GM04503 (cell line): ENCODE measurements at places on chromosomes 1 and 21.
A peak's percentile ranks its signal among the peaks of the same experiment; 100 is the strongest.

DNA sequence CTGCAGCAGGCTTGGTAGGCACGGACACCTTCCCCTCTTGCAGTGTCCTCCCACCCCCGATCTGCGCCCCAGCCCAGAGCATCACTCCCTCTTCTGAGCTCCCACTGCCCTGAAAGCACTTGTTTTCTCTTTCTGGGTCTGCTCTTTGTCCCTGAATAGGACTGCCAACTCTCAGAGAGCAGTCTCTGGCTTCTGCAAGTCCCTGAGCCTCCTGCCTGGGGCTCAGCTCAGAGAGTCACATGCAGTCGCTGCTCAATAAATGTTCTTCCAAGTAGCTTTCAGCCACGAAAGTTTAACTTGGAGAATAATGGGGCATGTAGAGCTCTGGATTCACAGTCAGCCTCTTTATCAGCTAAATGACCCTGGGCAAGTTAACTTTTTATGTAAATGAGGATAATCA lies 205.6 kb downstream of the HIVEP3 start:
- no peak for DNase-seq

DNA sequence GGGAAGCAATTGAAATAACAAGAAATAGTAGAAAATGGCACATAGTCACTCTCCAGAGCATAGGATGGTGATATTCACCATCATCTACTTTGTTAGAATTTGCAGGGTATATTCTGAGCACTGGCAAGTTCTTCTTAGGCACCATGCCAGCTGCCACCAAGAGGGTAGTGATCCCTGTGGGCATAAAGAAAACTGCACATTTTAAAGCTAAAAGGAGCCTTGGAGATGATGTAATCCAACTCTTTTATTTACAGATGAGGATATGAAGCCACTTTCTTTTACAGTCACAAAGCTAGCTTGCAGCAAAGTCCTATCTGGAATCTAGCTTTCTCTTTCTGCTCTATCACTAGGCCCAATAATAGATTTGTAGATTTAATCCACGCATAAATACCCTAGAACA lies 69.0 kb downstream of the PTGER3 start:
- no peak for DNase-seq

GRCh38 chr1:19250629-19251304 lies 557 bp downstream of the EMC1 start:
- no peak for DNase-seq

GRCh38 chr1:17696417-17697301 lies 58.5 kb upstream of the ACTL8 start:
- peak; percentile 23 for DNase-seq

- peak; percentile 90 for DNase-seq
Observed at GRCh38 chr21:33760641-33761440, 118.5 kb downstream of the ITSN1 start.

DNA sequence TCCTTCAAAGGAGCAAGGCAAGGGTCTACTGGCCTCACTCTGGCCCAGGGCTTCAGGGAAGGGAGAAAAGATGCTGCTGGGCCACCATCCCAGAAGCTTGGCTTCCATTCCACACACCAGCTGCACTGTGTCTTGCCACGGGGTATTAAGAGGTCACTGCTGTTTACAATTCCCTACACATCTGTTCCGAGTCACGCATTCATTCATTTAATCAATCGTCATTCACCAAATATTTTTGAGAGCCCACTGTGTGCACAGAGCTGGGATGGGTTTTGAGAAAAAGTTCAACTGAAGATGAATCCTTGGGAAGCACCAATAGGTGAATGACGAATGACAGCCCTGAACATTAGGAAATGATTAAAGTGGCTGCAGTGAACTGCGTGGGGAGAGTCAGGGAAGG lies 101.7 kb downstream of the NAV1 start:
- peak; percentile 73 for DNase-seq

DNA sequence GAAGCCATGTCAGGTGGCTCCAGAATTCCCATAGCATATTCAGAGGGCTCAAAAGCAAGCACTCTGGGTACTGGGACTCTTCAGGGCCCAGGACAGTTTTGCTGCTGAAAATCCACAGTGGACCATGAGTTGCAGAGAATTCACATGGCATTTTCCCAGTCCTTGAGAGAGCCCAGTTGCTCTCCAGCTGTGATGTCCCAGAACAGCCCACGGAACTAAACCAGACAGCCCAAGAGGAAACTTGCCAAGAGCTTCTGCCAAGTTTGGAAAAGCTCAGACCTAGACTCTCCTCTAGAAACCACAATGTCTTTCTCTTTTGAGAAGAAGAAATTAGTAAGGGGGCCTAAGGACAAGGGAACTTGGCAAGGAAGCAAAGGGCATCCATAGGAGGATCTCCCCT lies 69.4 kb downstream of the RGS2 start:
- no peak for DNase-seq
